SW480 (cell line): ENCODE measurements at places on chromosomes 13 and 19.

- DNase-seq = no peak
Measured at GRCh38 chr19:29297381-29297780, 84.4 kb upstream of the UQCRFS1 start.

DNA sequence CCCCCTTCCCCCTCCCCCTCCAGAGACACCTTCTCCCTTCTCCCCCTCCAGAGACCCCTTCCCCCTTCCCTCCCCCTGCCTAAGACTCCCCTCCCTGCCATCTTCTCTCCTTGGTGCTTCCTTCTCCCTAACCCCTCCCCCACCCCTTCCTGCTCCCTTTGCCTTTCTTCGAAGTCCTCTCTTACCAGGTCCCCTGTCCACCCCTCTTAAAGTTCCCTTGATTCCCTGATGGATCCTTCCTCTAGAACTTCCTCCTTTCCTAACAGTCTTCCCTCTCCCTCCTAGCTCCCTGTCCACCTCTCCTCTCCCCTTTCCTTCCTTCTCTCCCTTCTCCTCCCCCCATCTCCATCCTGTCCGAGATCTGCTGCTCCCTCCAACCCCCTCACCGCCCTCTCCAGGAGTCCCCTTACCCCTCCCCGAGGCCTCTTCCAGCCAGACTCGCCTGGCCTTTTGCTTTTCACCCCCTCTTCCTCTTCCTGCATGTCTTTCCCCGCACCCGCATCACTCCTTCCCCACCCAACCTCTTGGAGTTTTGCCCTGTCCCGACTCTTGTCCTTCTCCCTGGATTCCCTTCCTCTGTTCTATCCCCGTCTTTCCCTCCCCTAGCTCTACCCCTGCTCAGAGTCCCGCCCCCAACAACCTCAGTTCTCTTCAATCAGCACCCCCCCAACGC lies 3.1 kb downstream of the TNFSF9 start:
- no peak for DNase-seq

DNA sequence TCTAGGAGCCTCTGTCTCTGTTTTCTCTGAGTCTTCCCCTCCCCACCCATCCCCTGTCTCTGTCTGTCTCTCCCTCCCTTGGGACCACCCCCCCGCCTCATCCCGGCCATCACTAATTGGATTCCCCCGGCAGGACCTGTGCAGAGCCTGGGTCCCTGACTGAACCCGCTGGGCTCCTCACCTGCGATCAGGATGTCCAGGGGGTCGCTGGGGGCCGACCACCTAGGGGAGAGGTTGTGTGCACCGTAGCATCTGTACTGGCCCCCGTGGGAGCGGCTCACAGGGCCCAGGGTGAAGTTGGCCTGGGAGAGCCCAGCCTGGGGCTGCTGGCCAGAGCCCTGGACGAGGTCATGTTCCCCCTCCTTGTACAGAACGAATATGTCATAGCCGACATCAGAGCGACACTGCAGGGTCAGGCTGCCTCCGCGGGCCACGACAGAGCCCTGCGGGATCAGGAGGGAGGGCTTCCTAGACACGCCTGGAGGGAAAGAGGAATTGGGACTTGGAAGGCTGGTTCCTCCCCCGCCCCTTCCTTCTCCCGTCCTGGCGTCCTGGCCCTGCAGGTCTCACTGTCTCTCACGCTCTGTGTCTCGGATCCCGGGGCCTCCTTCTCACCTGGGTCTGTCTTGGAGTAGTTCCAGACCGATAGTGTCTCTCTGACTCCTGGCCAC lies 1.8 kb downstream of the LILRB5 start:
- DNase-seq = no peak

- peak; percentile 99 for DNase-seq
Measured at GRCh38 chr19:48681127-48681470, 8.3 kb upstream of the NTN5 start.

DNA sequence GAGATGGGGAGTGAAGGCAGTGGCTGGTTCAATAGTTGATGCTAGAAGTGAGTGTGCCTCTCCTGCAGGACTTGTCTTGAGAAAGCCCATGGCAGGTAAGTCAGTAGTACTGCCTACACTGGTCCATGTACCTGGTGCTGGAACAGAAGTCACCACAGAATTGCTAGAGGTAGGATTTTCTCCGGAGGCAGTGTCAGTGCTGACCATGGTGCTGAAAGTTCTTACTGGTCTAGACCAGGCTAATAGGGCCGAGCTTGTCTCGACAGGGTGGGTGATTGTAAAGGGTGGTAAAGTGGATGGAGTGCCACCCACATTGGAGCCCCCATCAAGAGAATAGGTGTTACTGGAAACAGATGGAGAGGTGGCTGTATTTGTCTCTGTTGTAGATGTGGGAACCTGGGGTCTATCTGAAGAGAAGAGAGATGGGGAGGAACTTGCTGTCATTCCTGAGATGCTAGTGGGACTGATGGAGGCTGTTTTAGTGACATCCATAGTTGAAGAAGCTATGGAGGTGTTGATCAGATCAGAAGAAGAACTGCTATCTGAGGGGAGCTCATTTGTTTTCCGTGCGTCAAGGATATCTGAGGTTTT lies 36.6 kb downstream of the MUC16 start:
- DNase-seq = no peak
